Right atrium auricular region (tissue), 2 donors: ENCODE measurements at places on chromosomes 11 and 22. TPM values are rescaled to one million over a fixed set of nuclear protein-coding genes. Genes with fewer than 3 reads are reported as not detected.
A peak's percentile ranks its signal among the peaks of the same experiment; 100 is the strongest.

The KRTAP5-1 gene
- total RNA-seq, result not detected

GRCh38 chr11:112625814-112626213, 335.4 kb upstream of the NCAM1 start:
- H3K4me3 ChIP-seq, result no peak overlapping the region
- H3K27ac ChIP-seq, result no peak overlapping the region
- no peaks in the 10 kb centered on the region for H3K36me3 ChIP-seq
- no peaks in the 10 kb centered on the region for H3K27me3 ChIP-seq
- no peaks in the 10 kb centered on the region for H3K4me1 ChIP-seq
- no peak for DNase-seq

The MMP8 gene
- 0.35 TPM for total RNA-seq

GRCh38 chr11:4195909-4196308, 101.3 kb downstream of the RRM1 start:
- no peaks in the 10 kb centered on the region for H3K27me3 ChIP-seq
- no peak overlapping the region for H3K27ac ChIP-seq
- H3K4me1 ChIP-seq, result no peaks in the 10 kb centered on the region
- H3K4me3 ChIP-seq, result no peak overlapping the region
- no peak for DNase-seq
- no peaks in the 10 kb centered on the region for H3K36me3 ChIP-seq

The KCNJ5 gene
- total RNA-seq, result 23.3 TPM

GRCh38 chr11:126122863-126123262, 60.2 kb upstream of the CDON start:
- H3K27me3 ChIP-seq, result no peaks in the 10 kb centered on the region
- no peak overlapping the region for H3K4me3 ChIP-seq
- DNase-seq, result no peak
- peaks cover 5% of the 10 kb centered on the region for H3K4me1 ChIP-seq
- no peaks in the 10 kb centered on the region for H3K36me3 ChIP-seq
- no peak overlapping the region for H3K27ac ChIP-seq

GRCh38 chr11:43498561-43498960, 139.8 kb downstream of the TTC17 start:
- no peak overlapping the region for H3K27ac ChIP-seq
- DNase-seq, result no peak
- no peaks in the 10 kb centered on the region for H3K4me1 ChIP-seq
- peaks cover 11% of the 10 kb centered on the region for H3K36me3 ChIP-seq

GRCh38 chr11:114247070-114247789, 49.0 kb upstream of the NNMT start:
- no peaks in the 10 kb centered on the region for H3K27me3 ChIP-seq
- no peak overlapping the region for H3K4me3 ChIP-seq
- H3K36me3 ChIP-seq, result peaks cover 94% of the 10 kb centered on the region
- no peak overlapping the region for H3K27ac ChIP-seq

DNA sequence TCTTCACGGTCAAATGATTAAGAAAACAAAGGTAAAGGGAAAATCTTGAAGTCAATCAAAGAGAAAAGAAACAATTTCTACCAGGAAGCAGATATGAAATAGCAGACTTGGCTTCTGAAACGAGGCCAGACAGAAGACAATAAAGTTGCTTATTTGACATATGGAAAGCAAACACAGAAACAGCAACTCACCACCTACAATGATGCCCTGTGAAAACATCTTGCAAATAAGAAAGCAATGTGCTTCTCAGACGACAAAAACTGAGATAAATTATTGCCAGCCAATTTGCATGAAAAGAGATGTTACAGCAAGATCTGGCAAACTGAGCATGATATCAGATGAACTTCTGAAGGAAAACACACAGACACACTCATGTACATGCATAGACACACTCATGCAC, 45.9 kb upstream of the CTSC start:
- no peaks in the 10 kb centered on the region for H3K36me3 ChIP-seq
- H3K4me3 ChIP-seq, result no peak overlapping the region
- no peaks in the 10 kb centered on the region for H3K27me3 ChIP-seq
- no peak overlapping the region for H3K27ac ChIP-seq

DNA sequence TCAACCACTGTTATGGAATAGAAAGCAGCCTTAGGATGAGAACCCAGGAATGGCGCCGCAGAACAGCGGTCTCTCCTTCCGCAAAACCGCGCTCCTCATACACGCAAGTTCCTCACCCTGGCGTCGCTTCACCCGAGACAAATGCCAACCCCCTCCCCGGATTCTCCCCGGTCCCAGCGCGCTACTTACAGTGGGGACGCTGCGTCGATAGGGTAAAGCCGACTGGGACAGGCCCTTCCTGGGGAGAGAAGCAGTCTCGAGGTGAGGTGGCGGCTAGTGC, 287 bp downstream of the RPS13 start:
- H3K27me3 ChIP-seq, result no peaks in the 10 kb centered on the region
- peak overlapping the region; percentile 96 for H3K27ac ChIP-seq
- no peak for DNase-seq
- H3K36me3 ChIP-seq, result peaks cover 24% of the 10 kb centered on the region
- H3K4me3 ChIP-seq, result peak overlapping the region; percentile 77
- peaks cover 20% of the 10 kb centered on the region for H3K4me1 ChIP-seq

DNA sequence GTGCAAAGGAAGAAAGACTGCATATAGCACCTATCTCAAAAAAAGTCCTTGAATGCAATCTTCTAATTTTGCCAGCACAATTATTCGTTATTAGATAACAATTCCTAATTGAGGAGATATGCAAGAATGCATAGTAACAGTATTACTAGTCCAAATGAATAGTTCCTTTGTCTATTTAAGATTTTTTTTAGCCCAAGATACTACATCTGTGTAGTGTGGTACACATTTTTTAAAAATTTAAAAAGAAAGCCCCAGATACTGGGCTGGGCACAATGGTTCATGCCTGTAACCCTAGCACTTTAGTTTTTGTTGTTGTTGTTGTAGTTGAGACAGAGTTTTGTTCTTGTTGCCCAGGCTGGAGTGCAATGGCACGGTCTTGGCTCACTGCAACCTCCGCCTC, 43.7 kb downstream of the RAB6A start:
- H3K27ac ChIP-seq, result no peak overlapping the region
- peaks cover 23% of the 10 kb centered on the region for H3K36me3 ChIP-seq
- no peak for DNase-seq
- peaks cover 12% of the 10 kb centered on the region for H3K4me1 ChIP-seq
- H3K27me3 ChIP-seq, result no peaks in the 10 kb centered on the region
- H3K4me3 ChIP-seq, result no peak overlapping the region

DNA sequence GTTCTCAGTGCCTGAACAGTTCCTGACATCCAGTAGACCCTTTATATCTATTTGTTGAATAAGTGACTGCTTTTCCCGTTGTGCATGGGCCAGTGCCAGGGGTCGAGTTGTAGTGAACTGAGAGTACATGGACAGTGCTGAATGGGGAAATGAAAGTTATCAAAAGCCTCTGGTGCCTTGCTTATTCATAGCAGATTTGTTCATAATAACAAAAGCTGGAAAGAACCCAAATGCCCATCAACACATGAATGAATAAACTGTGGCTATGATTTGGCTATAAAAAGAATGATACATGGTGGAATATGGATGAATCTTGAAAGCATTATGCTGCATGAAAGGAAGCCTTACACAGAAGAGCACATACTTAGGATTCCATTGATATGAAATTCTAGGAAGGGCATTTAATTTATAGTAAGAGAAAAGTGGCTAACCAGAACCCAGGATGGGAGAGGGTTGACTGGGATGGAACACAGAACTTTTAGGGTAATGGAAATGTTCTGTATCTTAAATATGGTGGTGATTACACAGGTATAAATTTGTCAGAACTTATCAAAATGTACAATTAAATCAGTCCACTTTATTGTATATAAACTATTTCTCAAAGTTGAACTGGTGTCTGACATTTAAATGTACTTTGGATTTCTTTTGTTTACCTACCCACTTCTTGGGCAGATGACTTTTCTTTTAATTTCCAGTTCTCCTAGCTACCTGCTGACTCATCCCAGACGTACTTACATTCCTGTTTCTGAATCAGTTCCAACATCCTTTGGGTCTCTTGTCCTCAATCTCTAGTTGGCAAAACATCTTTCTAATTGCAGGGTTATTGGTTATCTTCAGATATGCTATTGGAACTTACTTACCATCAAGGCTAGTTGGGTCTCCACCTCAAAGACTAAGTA, 42.8 kb downstream of the PACS1 start:
- DNase-seq, result peak; percentile 65
- H3K36me3 ChIP-seq, result no peaks in the 10 kb centered on the region
- H3K4me3 ChIP-seq, result no peak overlapping the region

GRCh38 chr11:120330045-120330444, 4.9 kb downstream of the TLCD5 start:
- H3K4me1 ChIP-seq, result no peaks in the 10 kb centered on the region
- H3K4me3 ChIP-seq, result no peak overlapping the region
- H3K36me3 ChIP-seq, result peaks cover 15% of the 10 kb centered on the region
- DNase-seq, result no peak
- peak overlapping the region; percentile 60 for H3K27ac ChIP-seq

GRCh38 chr22:35350539-35351503, 30.1 kb upstream of the HMOX1 start:
- peak overlapping the region; percentile 90 for H3K27ac ChIP-seq
- peaks cover 33% of the 10 kb centered on the region for H3K4me1 ChIP-seq
- H3K36me3 ChIP-seq, result peaks cover 25% of the 10 kb centered on the region
- H3K27me3 ChIP-seq, result no peaks in the 10 kb centered on the region
- peak overlapping the region; percentile 28 for H3K4me3 ChIP-seq
- peak; percentile 95 for DNase-seq

The ROBO4 gene
- total RNA-seq, result 16.2 TPM

- no peak for DNase-seq
- H3K36me3 ChIP-seq, result no peaks in the 10 kb centered on the region
- H3K4me3 ChIP-seq, result no peak overlapping the region
- no peak overlapping the region for H3K27ac ChIP-seq
Observed at GRCh38 chr22:21031545-21032036, 770 bp downstream of the SLC7A4 start.

DNA sequence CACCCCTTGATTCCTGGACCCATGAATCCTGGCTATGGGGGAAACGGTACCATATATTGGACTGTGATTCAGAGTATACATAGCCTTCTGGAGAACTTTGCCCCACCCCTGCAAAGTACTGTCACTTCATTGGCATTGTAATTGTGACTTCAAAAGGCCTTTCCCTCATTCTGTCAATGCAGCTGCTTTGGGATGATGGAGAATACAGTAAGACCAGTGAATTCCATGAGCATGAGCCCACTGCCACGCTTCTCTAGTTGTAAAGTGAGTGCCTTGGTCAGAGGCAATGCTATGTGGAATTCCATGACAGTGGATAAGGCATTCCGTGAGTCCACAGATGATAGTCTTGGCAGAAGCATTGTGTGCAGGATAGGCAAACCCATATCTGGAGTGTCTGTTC, 25.7 kb upstream of the MSANTD2 start:
- no peaks in the 10 kb centered on the region for H3K4me1 ChIP-seq
- H3K4me3 ChIP-seq, result no peak overlapping the region
- DNase-seq, result no peak
- no peaks in the 10 kb centered on the region for H3K27me3 ChIP-seq

DNA sequence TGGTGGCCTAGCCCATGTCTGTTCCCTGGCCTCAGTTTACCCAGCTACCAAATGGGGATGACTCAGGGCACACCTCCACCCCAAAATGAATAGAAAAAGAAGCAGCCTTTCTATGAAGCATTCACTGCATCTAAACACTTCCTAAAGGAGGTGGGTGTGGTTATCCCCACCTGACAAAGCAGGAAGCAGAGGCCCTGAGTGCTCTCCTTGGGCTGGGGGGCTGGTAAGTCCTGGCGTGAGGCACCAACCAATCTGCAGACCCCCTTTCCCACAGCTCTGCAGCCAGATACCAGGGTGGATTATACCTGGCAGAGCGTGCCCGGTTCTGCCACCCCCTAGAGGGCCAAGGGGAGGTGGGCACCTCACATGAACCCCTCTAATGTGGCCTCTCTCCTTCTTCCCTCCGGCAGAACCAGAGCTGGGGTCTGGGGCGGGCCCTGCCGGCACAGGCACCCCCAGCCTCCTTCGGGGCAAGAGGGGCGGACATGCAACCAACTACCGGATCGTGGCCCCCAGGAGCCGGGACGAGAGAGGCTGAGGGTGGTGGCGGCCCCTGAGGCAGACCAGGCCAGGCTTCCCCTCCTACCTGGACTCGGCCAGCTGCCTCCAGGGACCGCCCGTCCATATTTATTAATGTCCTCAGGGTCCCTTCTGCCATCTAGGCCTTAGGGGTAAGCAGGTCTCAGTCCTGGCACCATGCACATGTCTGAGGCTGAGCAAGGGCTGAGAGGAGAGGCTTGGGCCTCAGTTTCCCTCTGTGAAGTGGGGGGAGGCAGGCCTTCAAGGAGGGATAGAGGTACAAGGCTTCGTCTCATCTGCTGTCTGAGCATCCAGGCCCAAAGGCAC, 9.2 kb downstream of the RHBDD3 start:
- no peak overlapping the region for H3K4me3 ChIP-seq
- H3K4me1 ChIP-seq, result no peaks in the 10 kb centered on the region
- H3K27ac ChIP-seq, result no peak overlapping the region
- H3K27me3 ChIP-seq, result no peaks in the 10 kb centered on the region
- peaks cover 21% of the 10 kb centered on the region for H3K36me3 ChIP-seq
- DNase-seq, result peak; percentile 44

The ANKK1 gene
- total RNA-seq, result not detected

The TTC28 gene
- 22.3 TPM for total RNA-seq

The GDPD5 gene
- 3.5 TPM for total RNA-seq

- no peak overlapping the region for H3K4me3 ChIP-seq
- peaks cover 61% of the 10 kb centered on the region for H3K36me3 ChIP-seq
- H3K4me1 ChIP-seq, result peaks cover 100% of the 10 kb centered on the region
- no peak for DNase-seq
- H3K27me3 ChIP-seq, result no peaks in the 10 kb centered on the region
Observed at GRCh38 chr22:46096706-46097230, 53.6 kb upstream of the PPARA start.

DNA sequence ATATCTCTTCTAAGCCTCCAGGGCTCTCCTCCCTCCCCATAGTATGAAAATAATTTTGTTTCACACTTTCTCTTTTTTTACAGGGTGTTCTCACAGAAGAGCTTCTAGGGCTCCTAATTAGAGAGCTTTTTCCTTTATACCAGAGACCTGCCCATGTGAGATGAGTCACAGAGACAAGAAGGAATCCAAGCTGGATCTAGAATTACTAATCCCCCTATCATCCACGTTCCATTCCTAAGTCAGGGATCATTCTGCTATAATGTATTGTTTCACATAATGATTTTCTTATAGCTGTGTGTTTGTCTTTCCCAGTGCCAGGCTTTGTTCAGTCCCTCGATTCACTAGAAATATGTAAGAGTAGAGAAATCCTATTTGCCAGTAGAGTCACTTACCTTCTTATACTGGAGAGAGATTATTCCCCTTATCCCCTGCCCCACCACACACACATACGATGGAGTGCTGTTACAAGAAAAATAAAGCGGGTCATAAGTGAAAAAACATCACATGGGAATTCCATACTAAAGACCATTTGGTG, 778.3 kb upstream of the LRRC4C start:
- H3K4me3 ChIP-seq, result no peak overlapping the region
- no peak overlapping the region for H3K27ac ChIP-seq
- H3K36me3 ChIP-seq, result no peaks in the 10 kb centered on the region
